ENCODE measurements at places on chromosomes 6 and 20.

DNA sequence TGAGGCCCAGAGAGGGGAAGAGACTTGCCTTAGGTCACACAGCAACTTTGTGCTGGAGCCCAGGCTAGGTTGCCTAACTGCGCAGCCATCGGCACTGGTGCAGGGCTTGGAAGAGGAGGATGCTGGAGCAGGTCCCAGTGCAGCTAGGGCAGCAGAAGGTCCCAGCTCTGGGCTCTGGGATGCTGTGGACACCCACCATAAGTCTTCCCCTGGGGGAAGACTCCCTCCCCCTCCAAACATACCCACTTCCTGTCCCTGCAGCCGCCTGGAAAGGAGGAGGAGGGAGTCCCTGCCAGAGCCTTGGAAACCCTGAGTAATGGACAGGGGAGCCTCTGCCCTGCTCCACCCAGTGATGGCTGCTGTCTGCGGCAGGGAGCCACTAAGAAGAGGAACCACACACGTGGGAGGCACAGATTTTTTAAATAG, 93.6 kb downstream of the NCR2 start:
- no peak for DNase-seq

DNA sequence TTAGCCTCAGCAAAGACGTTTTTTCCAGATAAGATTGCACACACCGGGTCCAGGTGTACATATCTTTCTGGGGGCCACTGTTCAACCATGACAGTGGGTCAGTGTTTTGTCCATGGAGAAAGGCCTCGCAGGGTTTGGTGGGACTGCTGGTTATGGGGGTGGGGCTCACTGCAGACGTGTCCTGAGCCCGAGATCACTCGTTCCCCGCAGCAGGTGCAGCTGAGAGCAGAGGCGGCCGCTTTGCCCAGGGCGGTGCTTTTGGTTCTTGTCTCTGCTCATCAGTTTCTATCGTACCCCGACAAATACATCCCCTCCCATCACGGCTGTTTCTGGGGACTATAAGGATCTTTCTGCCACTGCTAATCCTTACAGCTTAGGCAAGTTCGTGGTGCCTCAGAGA, 166.9 kb downstream of the CDH4 start:
- no peak for DNase-seq

DNA sequence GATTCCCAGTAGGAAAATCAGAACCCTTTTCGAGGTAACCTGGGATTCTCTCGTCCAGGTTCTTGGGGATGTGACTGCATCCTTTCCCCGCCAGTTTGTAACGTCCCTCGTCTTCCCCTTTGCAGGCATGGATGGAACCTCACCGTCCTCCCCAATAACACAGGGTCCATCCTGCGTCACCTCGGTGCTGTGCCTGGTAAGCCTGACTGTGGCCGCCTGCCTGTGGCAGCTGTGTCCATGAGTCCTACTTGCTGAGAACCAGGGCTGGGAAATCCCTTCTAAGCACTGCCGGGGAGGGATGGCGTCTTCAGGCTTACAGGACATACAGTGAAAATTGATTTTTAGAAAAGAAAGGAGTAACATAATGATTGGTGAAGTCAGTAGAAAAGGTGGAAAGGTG, 155.6 kb downstream of the DTNBP1 start:
- no peak for DNase-seq

GRCh38 chr6:57104336-57104735, 14.3 kb downstream of the ZNF451 start:
- DNase-seq, result no peak

GRCh38 chr20:59580146-59580946, 24.0 kb upstream of the PHACTR3 start:
- DNase-seq, result no peak
